ENCODE measurements at places on chromosomes 2 and 18.

- no peak for DNase-seq
Measured at GRCh38 chr2:153953761-153954160, 82.0 kb downstream of the GALNT13 start.

DNA sequence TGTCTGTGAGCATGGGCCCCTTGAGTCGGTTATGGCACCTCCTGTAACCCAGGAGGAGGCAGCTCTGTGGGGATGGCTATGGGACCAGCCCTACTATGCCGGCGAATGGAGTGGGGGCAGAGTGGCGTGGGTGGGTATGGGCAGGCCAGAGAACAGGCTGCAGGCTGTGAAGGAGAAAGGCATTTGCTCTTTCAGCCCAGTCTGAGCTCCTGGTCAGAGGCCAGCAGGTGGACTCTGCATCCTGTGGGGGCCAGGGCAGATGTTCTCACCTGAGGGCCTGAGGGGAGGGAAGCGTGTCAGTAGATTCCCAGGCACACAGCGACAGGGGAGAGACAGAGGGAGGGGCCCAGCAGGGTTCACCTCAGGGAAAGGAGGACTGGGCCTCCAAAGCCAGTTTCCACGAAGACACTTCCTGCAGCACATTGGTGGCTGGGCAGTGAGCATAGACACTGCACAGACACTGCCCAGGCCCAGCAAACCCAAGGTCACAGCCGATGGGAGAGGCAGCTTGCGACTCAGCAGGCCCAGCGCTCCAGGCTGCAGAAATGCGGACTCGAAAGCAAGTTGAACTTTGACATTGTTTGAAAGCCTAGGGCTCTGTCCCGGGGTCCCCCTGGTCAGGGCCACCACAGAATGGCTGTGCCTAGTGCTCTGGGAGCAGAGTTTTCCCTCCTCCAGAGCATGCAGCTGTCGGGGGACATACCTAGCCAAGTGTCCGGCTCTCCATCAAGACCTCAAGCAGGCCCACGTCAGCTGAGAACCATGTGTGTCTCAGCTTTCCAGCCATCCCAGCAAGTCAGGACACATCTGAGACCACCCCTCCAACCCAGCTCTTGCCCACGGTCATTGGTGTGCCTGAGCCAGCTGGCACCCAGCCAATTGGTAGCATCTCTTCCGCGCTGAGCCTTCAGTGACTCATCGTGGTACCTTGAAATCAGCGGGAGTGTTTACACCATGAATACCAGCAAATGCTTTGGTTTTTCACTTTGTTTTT lies 53.8 kb downstream of the TGOLN2 start:
- peak; percentile 77 for DNase-seq

DNA sequence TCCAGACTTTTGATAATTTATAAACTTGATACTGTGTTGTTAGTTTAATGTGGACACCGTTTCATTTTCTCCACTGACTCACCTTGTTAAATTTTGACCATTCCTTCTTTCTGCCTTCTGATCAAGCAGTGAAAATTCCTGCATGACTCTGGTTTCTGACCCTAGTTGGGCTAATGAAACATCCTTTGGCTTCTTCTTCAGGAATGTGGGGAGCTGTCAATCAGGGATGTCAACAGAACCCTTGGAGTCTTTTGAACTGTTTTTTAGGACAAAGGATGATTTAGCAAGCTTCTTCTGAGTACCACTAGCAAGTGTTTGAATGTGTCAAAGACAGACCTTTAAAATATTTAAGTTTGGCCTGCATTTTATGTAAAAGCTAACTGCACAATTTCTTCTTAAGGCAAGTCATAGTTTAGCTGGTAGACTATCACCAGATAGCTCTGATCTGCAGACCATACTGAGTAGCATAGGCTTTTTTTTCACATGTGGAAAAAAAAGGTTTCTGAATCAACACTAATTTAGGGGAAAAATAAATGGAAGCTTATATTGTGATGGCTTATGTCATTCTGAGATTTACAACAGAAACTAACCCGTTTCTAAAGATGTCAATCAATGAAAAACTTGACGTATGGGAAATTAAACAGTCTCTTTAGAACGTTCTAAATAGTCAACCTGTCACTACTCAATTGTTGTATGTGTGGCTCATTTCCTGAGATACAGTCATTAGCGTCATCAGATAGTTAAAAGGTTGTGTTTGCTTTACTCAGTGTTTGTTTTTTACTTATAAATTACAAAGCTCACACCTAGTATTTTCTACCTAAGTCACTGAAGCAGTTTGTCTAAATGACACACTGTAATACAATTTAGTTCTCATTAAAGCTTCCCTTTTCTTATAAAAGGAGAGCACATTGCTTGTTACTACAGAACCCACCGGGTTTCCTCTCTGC lies 311.4 kb downstream of the PTPRM start:
- DNase-seq: no peak

- no peak for DNase-seq
Measured at GRCh38 chr2:32947076-32947483, 327 bp downstream of the LTBP1 start.

DNA sequence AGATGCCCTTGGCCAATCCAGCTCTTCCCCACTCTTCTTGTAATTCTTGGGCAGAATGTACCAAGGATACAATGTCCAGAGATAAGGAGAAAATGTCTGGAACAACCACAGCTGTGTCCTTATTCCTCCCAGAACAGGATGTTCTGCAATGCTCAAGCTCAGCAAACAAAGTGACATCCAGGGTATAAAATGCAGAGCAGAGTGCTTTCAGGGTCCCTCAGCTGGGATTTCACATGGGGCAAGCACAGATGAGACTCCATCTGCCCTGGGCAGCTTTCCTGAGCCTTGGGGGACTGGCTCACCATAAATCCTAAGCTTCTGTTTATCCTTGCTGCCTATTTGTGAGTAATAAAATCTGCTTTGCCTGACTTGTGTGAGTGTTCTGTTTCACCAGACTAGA lies 127.4 kb downstream of the VAPA start:
- DNase-seq: no peak

DNA sequence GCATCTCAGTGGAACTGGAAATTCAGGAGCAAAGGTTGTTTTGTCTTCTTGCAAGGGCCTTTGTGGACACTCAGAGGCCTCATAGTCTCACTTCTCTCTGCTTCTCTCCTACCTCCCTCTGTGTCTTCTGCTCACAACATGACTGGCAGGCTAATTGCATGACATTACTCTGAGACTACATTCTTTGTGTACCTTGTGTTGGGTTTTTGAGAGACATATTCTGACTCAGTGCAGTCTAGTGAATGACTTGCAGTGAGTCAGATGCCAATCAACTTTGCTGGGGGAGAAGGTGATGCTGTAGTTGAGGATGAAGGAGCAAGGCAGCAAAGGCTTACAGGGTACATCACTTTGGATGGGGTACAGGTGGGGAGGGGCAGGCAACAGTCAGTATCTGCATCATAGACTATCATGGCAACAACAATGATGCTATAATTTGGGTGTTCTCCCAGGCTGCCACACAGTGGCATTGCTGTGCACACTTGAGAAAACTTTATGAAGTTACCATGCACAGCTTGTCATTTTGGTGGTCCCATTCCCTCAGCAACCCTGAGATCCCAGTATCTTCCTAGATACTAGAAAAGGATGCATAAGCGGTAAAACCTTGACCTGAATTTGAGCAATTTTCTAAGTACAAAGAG lies 69.3 kb upstream of the SLC16A14 start:
- DNase-seq: no peak

- DNase-seq: no peak
Measured at GRCh38 chr18:34947711-34948125, 93.5 kb upstream of the MAPRE2 start.

DNA sequence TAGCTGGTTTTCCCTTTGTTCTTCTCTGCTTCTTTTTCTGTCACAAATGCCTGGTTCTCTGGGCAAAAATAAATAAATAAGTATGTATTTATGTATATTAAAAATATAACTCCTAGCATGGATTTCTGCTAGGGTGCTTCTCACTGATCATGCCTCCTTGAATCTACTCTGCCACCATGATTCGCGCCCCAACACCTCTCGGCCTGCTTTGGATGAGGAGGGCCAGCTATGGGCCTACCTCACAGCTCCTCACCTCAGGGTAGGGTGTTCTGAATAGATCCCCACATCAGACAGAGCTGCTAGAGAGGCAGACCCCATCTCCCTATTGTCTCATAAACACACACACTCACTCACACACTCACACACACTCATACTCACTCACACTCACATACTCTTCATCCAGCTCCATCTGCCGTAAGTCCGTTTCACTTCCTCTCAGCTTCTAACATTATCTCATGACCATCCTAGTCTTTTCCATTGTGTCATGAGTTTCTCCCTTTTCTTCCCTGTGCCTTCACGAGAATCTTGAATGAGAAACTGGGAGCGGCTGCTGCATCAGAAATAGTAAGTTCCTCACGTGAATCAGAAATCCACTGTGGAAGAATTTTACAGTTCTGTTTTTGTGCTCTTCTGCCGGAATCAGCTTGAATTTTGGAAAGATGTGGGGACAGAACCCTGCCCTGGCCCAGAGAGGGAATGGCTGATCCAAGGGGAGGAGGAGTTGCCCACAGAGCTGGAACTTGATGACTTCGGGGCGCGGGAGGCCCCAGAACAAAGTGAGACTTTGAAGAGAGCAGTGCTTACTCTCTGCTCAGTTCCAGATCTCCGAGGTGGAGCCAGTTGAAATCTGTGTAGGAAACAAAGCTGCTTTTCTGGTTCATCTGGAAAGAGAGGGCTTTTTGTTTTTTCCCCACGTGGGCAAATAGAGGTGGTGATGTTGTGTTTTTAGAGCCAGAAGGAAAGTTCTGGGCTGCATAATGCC lies 20.9 kb downstream of the ANXA4 start:
- DNase-seq: no peak

GRCh38 chr2:230068016-230068650 lies 591 bp downstream of the SLC16A14 start:
- no peak for DNase-seq

DNA sequence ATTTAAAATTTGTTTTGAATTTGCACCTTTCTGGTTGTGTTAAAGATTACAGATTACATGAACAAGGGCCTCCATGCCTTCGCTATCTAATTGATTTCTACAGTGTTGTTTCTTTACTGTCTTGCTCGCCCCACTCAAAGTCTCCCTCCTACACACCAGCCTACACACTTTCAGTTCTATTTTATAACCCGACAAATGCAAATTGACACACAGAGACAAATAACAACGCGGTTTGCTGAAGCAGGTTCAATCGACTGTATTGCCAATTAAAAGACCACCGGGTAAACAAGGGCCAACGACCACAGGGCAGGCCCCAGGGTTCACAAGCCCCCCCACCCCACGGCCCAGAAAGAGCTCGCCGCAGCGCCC lies 869 bp downstream of the STARD7 start:
- DNase-seq: no peak
